ENCODE measurements at places on chromosomes 11 and 22. TPM values are rescaled to one million over a fixed set of nuclear protein-coding genes. Genes with fewer than 3 reads are reported as not detected.
A peak's percentile ranks its signal among the peaks of the same experiment; 100 is the strongest.

Gene NARS2
- total RNA-seq, result 29.9 TPM

Gene RFPL1
- not detected for total RNA-seq

Gene TENM4
- total RNA-seq, result 0.21 TPM

DNA sequence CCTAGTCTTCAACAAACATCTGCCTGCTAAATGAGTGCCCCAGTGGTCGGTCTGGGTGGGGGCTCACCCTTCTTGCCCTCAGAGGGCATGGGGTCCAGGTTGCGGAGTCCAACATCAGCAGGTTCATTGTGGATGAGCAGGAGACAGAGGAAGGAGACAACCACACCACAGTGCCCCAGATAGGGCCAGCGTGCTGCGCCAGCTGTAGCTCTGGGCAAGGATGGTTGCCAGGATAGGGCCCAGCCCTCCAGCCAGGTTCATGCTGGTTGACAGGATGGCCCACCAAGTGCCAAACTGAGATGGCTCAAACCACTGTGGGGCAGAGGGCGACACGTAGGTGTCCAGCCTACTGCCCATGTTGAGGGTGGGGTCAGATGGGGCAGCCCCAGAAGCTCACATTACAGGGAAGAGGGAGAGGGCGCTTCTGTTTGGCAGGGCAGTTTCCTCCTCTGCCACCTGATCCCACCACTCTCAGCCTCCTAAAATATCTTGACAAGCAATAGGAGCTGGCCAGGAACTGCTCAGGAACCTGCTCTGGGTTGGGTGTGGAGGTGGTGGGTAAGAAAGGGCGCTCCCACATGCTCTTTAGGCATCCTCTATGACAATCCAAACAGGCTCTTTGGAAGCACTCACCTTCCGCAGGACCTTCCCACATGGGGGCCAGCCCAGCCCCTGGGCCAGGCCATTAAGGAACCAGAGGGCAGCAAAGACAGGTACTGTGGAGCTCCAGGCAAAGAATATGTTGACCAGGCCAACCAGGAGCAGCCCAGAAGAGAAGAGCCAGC is 2.9 kb downstream of the SLC37A4 start:
- DNase-seq, result no peak

DNA sequence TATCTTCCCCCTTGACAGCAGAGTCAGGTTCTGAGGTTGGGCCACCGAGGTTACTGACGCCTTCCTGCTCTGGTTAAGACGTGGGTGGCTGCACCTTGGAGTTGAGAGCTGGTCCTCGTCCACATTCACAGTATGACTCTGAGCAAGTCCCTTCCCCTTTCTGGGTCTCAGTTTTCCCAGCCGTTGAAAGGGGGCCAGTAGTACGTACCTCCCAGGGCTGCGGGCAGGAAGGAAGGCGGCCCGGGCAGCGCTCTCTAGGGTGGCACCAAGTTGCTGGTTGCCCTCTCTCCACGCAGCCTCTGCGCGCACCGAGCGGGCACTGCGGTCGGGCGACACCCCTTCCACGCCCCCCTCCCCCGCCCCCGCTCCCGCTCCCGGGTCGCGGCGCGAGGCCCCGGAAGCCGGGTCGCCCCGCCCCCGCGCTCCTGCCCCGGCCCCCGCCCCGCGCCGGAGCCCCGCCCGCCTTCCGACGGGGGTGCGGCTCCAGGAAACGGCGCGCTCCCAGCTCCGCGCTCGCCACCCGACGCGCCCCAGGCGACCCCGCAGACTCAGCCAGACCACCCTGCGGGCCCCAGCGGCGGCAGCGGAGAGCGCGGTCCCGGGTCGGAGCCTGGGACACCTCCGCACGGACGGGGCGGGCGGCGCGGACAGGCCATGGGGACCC is at the start of gene EHBP1L1:
TSS of gene EHBP1L1 (plus strand) at position 486 of the 664 bp plus-strand sequence. CDS start 250 bp downstream, outside the sequence.
- DNase-seq, result peak; percentile 70

DNA sequence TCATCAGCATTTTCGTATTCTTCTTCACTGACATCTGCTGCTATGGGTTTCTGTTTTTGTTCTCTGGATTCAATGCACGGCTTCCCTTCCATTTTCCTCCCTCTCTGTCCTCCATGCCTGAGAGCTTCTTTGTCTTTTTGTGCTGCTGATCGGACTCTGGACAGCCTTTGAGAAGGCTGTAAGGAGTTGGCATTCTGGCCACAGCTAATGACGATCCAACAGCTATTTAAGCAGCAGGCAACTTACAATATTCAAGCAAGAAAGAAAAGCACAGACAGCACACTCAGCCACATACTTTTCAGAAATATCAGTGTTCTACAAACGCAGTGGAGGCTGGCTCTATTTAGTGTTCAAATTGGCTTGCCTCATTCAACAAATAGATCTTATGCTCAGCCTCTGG is 60.9 kb upstream of the ZC3H12C start:
- no peak for DNase-seq

Gene PHLDA2
- 1.7 TPM for total RNA-seq

- DNase-seq, result no peak
Observed at GRCh38 chr11:73233211-73233610, 15.1 kb downstream of the P2RY2 start.

DNA sequence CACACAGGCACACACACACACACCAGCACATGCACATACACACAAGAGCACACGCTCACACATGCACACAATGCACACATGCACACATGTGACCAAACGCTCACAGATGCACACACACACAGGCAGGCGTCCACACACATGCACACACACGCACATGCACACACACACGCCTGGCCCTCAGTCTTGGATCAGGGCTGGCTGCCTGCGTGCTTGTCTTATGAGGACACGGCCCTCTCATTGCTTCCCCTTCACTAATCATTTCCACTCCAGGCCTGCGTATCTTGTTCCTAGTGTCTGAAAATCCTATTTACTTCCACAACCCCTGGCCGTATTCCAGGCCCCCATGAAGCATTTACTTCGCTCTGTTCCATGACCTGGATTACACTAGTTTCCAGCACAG is 740.5 kb downstream of the BRD1 start:
- no peak for DNase-seq

- no peak for DNase-seq
Observed at GRCh38 chr11:109902764-109903433, 190.3 kb upstream of the ZC3H12C start.

GRCh38 chr11:17014321-17014832 is at the start of gene PLEKHA7:
TSS of gene PLEKHA7 (minus strand) at chr11:17014414. CDS start at chr11:17014401, 13 bp downstream.
- DNase-seq, result no peak

DNA sequence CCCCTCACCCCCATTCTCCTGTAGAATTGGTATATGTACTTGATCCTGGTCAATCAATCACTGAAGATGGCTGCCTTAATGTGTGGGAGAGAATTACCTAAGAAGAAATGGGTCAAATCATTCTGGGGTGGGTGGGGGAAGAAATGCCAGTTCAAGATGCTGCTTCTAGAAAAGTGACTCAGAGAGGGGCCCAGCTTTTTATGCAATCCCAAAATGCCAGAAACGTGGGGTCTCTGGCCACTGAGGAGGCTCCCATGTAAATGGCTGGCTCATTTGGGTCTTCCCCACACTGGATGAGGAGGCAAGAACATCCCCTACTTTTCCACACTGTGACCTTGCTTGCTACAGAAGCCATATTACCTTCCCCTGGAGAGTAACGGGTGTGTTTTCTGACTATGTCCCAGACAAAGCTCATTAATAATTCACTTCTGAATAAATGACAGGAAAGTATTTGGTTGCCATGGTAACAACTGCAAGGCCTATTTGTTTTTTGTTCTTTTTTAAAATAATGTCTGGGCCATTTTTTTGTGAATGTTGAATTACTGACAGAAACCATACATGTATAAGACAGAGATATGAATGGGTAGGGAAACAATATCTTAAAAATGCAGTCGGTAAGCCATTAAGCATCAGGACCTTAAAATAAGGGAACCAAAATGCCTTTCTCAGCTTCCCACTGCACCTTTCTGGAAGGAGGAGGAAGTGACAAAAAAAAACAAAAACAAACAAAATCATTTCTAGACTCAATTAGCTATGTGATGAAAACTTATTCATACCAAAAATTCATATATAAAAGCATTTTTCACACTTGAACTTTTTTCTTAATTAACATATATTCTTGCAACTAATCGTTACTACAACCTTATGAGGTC is 32.0 kb downstream of the SLC1A2 start:
- DNase-seq, result peak; percentile 44

Gene PRODH
- total RNA-seq, result 0.43 TPM

DNA sequence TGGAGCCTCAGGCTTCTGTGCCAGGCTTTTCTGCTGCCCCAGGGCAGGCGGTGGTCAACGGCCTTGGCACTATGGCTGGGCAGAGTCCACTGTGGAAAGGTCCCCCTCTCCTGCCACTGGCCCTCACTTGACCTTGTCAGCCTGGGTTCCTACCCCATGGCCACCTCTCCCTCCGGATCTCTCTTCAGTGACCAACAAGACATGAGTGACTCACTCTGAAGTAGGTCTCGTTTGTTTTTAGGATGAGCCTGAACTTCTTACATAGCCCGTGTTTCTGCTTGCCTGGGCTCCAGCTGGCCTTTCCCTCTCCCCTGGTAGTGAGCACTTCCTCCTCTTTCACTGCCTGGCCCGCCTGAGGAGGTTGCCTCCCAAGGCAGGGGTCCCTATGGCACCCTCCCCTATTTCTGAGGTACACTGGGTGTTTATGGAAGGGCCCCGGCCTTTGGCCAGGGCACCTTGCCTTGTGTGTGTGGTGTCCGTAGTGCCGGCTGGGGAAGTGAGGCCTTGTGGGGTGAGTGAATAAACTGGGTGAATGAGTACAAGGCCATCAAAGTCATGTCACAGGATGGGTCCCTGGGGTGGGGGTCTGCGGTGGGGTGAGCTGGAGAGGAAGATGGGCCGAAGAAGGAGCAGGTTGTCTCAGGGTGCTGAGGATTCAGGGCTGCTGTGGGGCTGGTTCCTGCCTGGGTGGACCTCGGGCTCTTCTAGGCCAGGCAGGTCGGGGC is 5.0 kb downstream of the SHANK3 start:
- no peak for DNase-seq

GRCh38 chr22:48948575-48949170 is 879.0 kb downstream of the BRD1 start:
- DNase-seq, result no peak

GRCh38 chr11:85772695-85773094 is 38.2 kb downstream of the SYTL2 start:
- peak; percentile 93 for DNase-seq

DNA sequence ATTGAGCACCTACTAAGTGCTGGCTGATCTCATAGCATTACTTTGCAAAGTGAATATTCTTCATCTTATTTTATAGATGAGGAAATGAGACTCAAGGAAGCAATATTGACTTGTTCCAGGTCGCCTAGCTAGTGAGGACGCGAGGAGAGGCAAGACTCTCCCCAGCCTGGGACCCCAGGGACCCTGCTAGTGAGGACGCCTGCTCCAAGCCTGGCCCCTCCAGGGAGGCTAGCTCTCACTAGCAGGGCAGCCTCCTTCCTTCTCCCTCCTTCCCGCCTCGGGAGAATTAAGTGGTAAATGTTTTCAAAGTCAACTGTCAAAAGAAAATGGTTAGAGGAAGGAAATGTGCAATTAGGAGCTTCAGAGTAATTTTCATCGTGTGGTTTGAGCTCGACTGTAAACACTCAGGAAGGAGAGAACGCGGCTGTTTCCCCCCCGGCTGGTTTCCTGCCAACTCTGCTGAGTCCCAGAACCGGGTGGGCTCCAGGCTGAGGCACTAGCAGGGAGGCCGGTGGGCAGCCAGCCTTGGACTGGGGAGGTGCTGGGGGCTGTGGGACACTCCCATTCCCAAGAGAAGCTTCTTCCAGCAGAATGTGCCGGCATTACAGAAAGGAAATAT is 17.9 kb downstream of the MYEOV start:
- DNase-seq, result no peak

GRCh38 chr11:19105011-19105410 is 12.0 kb upstream of the ZDHHC13 start:
- no peak for DNase-seq

GRCh38 chr22:29733362-29734201 is 13.8 kb downstream of the CABP7 start:
- DNase-seq, result no peak

GRCh38 chr22:49291169-49291568 is 536.5 kb downstream of the BRD1 start:
- DNase-seq, result no peak

GRCh38 chr11:118688851-118689502 is 9.5 kb upstream of the TREH start:
- no peak for DNase-seq

DNA sequence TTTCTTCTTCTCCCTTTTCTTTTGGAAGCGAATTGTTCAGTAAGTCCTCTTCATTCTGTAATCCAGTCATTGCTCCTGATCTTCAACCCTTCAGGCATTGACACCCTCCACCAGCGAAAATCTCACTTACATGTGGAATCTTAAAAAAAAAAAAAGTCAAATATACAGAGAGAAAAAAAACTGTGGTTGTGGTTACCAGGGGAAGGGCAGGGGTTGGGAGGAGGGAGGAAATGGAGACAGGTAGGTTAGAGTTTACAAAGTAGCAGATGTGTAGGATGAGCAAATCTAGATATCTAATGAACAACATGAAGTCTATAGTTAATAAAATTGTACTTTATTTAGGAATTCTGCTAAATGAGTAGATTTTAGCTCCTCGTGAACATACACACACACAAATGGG is 17.7 kb upstream of the TMEM123 start:
- no peak for DNase-seq

- DNase-seq, result peak; percentile 45
Observed at GRCh38 chr11:8831861-8832260, 79.1 kb upstream of the AKIP1 start.

GRCh38 chr11:47765086-47765485 is 2.1 kb downstream of the FNBP4 start:
- peak; percentile 5 for DNase-seq

DNA sequence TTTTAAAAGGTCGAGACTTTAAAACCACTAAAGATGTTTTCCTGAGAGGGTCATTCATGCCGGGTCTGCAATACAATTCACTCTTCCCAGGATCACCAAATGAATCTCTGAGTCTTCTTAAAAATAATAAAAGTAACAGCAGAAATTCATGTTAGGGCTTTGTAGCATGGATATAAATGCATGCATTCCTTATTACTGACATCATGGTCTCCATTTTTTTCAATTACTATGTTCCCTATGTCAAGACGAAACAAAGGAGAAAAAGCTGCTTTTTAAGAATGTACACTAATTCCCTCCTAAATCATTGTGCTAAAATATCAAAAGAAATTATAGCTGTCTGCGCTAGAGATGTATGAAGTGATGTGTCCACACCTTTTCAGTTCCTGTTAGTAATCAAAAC is 789.9 kb upstream of the LRRC4C start:
- no peak for DNase-seq

- peak; percentile 88 for DNase-seq
Observed at GRCh38 chr11:132125988-132126871, 755.8 kb downstream of the NTM start.

Gene SLC25A45
- total RNA-seq, result 4.6 TPM

DNA sequence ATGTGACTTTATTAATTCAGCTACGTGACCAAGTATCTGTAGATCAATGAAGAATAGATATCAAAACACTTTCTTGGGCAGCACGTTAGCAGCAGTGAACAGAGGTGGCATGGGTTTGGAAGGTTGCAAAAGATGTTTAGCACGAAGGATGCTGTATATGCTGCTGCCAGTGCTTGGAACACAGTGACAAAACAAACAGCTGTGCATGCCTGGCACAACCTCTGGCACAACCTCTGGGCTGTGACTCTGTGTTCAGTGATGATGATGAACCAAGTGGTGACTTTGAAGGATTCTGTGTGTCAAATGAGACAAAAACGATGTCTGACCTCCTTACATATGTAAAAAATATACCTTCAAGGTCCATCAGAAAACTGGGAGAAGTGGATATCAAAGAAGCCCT is 104.7 kb downstream of the TBC1D22A start:
- DNase-seq, result no peak

- DNase-seq, result peak; percentile 89
Observed at GRCh38 chr11:3841426-3842350, 929 bp upstream of the RHOG start.

Data from myocyte (in vitro differentiated cells).